ENCODE measurements at places on chromosomes 11 and 22. TPM values are rescaled to one million over a fixed set of nuclear protein-coding genes. Genes with fewer than 3 reads are reported as not detected.

KLHL35 gene
- total RNA-seq = 0.64 TPM

PATE2 gene
- total RNA-seq = not detected

MS4A15 gene
- not detected for total RNA-seq

POTEH gene
- not detected for total RNA-seq

CNGA4 gene
- not detected for total RNA-seq

RASSF10 gene
- 0.40 TPM for total RNA-seq

PHETA2 gene
- total RNA-seq = 1.9 TPM

CRY2 gene
- 28.7 TPM for total RNA-seq

LMF2 gene
- 17.2 TPM for total RNA-seq

TEX54 gene
- total RNA-seq = not detected

PIH1D2 gene
- total RNA-seq = 0.84 TPM

NXPE2 gene
- total RNA-seq = 0.12 TPM

MUC5AC gene
- not detected for total RNA-seq

DNAJB7 gene
- total RNA-seq = not detected

TSPAN18 gene
- total RNA-seq = 21.7 TPM

TRAPPC4 gene
- 46.1 TPM for total RNA-seq

RBM14 gene
- 39.3 TPM for total RNA-seq

PLAAT4 gene
- total RNA-seq = 6.9 TPM

SLC17A6 gene
- total RNA-seq = not detected

TM7SF2 gene
- 6.5 TPM for total RNA-seq

ANO1 gene
- total RNA-seq = 11.3 TPM

OR51B2 gene
- not detected for total RNA-seq

HPX gene
- total RNA-seq = 0.75 TPM

KAT5 gene
- 56.4 TPM for total RNA-seq

SCGB2A2 gene
- total RNA-seq = not detected
